ENCODE measurements at places on chromosomes 7 and 10. TPM values are rescaled to one million over a fixed set of nuclear protein-coding genes. Genes with fewer than 3 reads are reported as not detected.

GRCh38 chr7:5218564-5219360, 28.7 kb downstream of the WIPI2 start:
- DNase-seq, result peak; percentile 72

DNA sequence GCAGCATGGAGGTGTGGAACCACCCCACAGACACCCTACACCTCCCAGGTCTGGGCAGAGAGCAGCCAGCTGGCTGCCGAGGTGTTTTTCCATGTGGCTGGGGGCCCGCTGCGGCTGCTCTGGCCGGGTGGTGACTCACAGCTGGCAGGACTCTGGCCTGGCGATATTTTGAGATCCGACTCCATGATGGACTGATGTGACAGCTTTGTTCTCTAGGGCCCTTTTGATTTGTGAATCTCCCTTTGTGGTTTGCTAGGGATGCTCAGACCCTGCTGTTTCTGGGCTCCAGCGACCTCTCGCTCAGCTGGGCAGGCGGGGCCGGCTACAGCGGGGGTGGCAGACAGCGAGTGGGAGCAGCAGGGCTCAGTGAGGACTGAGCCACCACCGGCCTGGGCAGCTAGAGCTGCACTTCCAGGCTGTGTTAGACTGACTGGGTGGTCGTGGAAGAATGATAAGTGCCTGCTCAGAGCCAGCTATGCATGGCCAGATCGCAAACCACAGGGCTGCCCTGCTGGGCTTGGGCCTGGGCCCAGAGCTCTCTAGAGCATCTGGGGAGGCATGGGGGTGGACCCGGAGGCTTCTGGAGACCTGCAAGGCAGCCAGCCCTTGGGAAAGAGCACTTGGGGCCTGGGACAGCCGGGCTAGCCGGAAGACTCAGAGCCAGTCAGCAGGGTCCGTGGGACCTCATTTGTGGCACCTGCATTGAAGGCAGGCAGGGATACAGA, 46.2 kb upstream of the GDF10 start:
- DNase-seq, result no peak

GRCh38 chr7:44712012-44712411, 36.6 kb upstream of the ZMIZ2 start:
- DNase-seq, result no peak

DNA sequence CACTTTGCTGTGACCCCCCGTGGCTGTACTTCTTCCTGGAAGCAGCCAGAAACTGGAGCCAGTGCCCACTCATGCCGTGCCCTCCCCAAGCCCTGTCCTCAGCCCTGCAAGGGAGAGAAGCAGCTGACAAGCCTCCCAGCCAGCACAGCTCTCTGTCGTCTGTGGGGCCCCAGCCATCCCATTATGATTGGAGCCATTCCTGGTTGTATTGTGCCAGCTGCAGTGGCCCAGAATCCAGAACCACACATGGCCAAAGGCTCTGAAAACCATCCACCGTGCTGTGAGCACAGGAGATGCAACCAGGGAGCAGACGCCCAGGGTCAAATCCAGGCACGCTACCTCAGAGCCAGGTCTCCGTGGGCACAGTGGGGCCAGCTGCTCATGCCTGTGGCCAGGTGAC, 18.7 kb downstream of the GRID2IP start:
- no peak for DNase-seq

DNA sequence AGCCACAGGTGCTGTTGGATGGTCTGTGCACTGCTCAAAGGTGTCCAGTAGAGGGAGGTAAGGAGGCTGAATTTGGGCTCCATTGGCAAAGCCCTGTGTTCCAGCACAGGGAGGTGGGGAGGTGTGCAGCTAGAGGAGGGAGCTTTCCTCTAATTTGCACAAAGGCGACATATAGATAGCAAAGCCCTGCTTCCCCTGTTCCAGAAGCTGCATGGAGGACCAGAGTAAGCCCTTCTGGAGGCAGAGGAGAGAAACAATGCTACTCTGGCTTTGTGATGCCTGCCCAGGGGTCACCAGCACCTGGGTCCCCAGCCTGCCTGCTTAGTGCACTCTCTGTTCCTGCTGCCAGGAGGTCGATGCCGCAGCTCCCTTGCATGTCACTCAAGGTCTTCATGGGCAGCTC, 3.4 kb upstream of the ARHGAP22 start:
- DNase-seq, result peak; percentile 70

DNA sequence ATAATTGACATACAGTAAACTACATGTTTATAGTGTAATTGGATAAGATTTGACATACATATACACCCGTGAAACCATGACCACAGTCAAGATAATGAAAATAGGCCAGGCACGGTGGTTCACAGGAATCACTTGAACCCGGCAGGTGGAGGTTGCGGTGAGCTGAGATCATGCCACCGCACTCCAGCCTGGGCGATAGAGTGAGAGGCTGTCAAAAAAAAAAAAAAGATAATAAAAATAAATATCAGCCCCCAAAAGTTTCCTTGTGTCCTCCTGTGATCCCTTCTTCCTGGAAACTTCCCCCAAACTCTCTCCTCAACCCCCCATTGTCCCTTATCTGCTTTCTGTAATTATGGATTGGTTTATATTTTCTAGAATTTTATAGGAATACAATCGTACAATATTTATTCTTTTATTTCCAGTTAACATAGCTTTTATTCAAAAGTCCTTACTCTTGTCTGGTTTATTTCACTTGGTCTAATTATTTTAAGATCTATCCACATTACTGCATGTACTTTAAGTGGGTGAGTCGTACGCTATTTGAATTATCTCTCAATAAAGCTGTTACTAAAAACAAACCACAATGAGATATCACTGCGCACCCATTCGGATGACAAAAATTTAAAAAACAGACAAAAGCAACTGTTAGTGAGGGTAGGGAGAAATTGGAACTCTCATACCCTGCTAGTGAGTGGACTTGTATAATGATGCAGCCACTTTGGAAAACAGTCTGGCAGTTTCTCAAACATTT, 30.1 kb upstream of the TNPO3 start:
- DNase-seq, result no peak

The TET1 gene
- total RNA-seq, result 1.2 TPM

The SFRP4 gene
- total RNA-seq, result 1.2 TPM

The ANKRD7 gene
- not detected for total RNA-seq

GRCh38 chr7:99699946-99700345, 20.1 kb upstream of the CYP3A5 start:
- peak; percentile 66 for DNase-seq

DNA sequence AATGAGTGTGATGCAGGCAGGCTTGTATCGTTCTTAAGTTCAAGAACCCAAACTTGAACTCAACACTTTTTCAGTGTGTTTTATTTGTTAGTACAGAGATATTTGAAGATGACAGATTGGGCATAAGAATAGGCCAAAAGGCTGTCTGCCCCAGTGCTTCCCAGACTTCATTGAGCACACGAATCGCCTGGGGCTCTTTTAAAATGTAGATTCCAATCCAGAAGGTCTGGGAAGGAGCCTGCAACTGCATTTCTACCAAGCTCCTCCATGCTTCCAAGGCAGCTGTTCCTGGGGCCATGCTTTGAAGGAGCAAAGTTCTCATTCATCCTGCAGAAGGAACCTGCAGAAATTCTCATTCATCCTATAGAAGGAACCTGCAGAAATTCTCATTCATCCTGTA, 114.5 kb upstream of the INSYN2A start:
- no peak for DNase-seq

DNA sequence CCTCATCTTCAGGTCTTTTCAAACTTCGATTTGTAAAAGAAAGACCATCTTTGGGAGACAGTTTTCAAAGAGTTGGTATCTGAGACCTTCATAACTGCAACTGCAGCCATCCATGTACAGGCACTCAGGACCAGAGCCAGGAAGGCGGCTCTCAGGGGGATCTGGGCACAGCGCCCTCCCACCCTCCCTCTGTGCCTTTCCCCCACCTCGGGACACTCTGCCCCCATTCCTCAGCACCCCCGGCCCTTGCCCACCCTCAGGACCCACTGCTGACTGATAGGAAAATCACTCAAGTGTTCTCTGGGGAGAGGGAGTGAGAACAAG, 143.6 kb downstream of the CUBN start:
- no peak for DNase-seq

The SPDYE8 gene
- total RNA-seq, result not detected

GRCh38 chr10:122173337-122173736, 97.8 kb upstream of the BTBD16 start:
- no peak for DNase-seq

DNA sequence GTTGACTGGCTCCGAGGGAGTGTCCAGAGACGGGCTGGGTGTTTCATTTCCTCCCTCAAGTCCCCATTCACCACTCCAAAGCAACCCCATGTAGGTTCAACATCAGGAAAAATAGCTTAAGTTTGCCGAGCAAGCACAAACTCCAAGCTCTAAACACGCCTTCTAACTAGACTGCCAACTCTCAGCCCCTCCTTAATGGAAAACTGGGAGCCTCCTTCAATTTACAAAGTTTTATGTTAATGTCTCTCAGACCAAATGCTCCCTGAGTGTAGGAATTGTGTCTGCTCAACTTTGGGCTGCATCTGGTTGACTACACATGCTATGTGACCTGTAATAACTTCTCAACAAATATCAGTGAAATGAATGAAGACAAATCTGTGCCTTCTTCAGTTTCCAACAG, 87.5 kb downstream of the FAM204A start:
- DNase-seq, result no peak

GRCh38 chr7:11931307-11931706, 99.3 kb upstream of the THSD7A start:
- DNase-seq, result no peak

DNA sequence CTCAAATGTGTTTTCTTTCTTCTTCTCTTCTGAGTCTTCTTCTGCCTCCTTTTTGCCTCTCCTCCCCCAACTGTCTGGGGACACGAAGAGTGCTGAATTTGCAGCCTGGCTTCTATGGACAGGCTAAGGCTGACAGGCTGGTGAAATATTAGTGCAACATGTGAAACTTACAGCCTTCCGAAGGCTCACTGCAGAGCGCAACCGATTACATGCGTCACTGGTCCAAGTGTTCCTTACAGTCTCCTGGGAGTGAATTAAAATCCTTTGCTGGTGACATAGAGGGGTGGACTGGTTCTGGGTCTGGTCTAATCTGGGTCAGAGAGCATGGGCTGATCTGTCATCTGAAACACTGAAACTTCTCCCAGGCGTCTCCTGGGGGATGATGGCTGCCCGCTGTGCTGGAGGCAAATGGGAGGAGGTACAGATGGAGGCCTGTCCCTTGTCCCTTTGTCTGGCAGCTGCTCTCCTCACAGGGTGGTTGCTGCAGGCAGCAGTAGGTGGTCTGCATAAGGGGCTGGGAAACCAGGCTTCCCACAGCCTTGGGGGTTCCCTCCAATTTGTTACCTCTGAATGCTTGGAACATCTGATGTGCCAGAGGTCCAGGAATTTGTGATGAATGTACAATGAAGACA, 143.8 kb upstream of the BMPER start:
- no peak for DNase-seq
